ENCODE measurements at places on chromosomes 5 and 9.

GRCh38 chr5:32331217-32331934 is 18.6 kb upstream of the MTMR12 start:
- no peak for DNase-seq

DNA sequence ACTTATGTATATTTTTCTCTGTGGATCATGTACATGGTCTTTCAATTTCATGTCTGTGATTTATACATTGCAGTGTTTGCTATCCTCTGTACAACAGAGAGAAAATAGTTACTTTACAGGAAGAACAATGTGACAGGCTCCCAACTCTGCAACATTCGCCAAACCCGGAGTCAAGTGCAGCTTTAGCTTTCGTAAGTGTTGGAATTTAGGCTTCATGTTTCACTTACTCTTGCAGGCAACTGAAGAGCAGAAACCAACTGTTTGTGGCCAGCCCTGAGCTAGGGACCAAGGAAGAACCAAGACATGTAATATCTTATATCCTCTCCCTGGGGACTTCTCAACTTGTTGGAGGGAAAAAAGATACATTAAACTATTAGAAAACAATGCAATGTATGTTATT is 147.9 kb downstream of the C5orf15 start:
- DNase-seq: no peak

- no peak for DNase-seq
Measured at GRCh38 chr9:101038488-101038887, 10.0 kb downstream of the PLPPR1 start.

DNA sequence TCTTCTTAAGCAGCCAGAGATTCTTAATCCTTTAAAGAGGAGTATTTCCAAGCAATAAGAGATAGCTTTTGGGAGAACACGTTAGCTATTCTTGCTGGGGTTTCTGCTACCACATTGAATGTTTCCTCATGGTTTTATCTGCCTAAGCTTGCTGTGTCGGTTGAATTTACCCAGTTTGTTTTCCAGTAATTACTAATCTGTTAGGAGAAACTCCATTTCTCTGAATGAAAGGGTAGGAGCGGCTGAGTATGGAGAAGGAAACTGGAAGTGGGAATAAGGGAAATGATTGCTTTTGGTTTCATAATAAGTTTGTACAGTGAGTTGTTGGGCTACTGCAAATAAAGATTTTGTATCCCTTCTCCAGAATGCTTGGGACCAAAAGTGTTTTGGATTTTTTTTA is 1.2 kb downstream of the JAK2 start:
- no peak for DNase-seq

DNA sequence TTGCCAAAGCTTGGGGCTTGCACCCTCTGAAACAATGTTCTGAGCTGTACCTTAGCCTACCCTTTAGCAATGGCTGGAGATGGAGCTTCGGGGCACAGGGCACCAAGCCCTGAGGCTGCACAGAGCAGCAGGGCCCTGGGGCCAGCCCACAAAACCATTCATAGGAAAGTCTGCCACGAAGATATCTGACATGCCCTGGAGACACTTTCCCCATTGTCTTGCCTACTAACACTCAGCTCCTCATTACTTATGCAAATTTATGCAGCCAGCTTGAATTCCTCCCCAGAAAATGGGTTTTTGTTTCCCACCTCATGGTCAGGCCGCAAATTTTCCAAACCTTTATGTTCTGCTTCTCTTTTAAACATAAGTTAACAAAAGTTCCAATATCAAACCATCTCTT is 105.7 kb downstream of the DTWD2 start:
- no peak for DNase-seq

GRCh38 chr5:173391031-173391430 is 62.8 kb upstream of the STC2 start:
- no peak for DNase-seq

DNA sequence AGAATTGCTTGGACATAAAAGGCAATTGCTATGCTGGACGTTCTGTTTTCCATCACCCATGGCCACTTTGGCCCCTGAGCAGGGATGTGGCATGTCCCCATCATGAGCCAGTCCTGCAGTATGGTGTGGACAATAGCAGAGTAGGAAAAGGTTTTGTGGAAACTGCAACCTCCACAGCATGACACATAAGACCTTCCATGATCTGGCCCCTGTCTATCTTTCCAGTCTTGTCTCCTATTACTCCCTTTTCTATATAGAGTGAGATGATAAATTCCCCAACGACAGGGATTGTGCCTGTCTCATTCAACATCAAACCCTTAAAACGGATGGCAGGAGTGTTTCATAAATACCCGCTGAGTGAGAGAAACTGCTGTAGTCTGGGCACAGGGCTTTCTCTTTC is 174.7 kb upstream of the PTCH1 start:
- no peak for DNase-seq

DNA sequence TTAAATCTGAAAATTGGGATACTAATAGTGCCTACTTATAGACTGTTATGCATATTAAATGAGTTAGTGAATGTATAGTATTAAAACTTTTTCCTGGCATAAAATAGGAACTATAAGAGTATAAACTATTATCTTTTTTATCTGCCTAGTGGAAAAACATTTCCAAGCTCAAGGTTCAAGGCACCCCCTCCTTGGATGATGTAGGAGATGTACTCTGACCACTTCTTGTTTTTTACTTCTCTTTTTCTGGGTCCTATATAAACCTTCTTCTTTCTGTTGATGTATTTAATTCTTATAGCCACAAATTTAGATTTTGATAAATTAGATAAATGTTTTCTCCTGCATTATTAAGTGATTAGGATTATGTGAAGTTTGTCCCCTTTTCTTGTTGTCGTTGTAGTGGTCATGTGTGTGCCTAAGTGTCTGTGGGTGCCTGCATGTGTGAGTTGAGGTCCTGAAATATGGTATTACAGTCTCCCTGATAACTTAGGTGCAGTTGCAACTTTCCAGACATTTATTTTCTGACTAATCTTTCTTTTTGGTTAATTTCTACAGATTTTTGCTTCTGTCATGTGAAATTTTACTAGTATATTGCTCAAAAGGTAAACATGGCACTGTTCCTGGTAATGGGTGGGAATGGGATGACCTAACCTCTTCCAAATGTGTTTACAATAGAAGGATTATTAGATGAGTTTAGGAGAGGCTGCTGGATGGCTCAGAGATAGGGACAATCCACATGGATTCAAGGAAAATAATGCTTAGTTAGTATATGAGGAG is 160.8 kb upstream of the CDKN2B start:
- DNase-seq: no peak

DNA sequence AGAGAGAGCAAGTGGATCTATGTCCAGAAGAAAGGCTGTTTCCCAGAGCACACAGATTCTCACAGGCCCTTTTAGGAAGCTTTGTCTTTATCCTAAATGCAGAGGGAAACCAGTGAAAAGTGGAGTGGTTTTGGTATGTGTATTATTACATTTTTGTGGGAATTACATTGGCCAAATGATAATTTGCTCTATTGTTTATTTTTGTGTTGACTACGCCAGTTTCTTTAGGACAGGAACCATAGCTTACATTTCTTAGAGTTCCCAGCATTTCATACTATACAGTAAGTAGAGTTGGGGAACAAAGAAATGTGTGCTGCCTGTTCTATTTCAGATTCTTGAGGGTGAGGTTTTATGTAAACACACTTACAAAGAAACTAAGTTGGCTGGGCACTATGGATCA is 29.4 kb upstream of the SPATA31D4 start:
- DNase-seq: no peak

DNA sequence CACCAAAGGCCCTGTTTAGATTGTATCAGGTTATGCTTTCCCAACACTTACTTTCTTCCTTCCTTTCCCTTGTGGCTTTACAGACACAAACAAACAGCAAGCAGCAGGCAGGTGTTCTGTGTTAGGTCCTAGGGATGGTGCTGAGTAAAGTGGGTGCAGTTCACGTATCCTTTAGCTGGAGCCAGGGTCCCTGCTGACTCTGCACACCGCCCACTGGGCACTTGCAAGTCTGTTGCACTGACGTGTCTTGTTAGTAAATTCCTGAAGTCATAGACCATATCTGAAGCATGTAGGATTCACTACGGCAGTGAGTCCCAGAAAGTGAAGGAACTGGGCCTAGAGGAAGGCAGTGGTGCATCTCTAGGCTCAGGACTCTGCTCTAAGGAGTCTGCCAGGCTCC is 96.5 kb downstream of the DAPK1 start:
- DNase-seq: no peak

GRCh38 chr9:79742110-79742721 is 170.5 kb downstream of the TLE4 start:
- no peak for DNase-seq

DNA sequence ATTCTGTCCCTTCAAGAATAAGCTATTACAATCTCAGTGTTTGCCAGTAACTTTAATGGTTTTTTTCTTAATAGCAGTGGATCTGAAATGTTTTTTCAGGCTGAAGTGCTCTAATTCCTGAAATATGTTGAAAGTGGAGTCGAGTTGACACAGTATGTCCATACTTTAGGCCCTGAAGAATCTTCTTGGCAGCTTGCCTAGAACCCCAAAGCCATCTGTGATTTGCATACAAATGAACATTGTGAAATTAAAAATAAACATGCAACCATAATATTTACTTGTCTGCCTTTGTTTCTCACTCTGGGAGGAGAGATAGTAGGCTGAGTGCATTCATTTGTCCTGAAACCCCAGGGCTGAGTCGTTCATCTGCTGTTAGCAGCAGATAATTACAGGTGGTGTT is 152.7 kb downstream of the ADCY2 start:
- no peak for DNase-seq

- DNase-seq: no peak
Measured at GRCh38 chr5:76990899-76991459, 38.1 kb downstream of the CRHBP start.
